ENCODE measurements at places on chromosomes 7 and 10.

DNA sequence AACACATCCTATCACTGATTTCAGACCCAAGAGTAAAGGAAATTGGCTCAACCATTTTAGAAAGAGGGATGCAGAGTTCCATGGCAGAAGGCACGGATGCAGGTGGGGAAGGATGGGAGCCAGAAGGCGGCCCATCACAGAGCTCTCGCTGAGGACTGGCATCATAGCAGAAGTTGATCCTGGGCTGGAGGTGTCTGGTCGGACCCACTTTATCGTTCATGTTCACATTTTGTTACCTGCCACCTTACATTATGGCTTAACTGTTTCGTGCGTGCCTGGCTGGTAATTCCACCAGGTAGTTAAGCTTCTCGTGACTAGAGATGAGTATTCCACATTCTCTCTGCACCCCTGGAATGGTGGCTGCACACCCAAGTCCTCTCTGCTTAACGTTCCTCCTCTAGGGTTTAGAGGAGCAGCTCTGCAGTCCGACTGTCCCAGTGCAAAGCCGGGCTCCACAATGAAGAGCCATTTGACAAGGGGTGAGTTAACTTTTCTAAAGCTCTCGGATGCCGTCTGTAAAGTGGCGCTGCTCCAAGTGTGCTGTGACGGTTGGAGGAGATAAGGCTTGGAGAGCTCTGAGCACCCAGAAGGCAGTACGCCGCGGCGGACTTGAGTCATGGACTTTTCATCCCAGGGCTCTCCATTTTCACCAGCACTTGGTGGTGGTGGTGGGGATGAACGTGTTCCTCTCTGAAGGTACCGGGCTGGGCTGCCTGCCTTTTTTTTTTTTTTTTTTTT, 157.1 kb upstream of the SHH start:
- no peak for DNase-seq

- DNase-seq, result no peak
Observed at GRCh38 chr7:80858141-80858903, 60.5 kb downstream of the SEMA3C start.

DNA sequence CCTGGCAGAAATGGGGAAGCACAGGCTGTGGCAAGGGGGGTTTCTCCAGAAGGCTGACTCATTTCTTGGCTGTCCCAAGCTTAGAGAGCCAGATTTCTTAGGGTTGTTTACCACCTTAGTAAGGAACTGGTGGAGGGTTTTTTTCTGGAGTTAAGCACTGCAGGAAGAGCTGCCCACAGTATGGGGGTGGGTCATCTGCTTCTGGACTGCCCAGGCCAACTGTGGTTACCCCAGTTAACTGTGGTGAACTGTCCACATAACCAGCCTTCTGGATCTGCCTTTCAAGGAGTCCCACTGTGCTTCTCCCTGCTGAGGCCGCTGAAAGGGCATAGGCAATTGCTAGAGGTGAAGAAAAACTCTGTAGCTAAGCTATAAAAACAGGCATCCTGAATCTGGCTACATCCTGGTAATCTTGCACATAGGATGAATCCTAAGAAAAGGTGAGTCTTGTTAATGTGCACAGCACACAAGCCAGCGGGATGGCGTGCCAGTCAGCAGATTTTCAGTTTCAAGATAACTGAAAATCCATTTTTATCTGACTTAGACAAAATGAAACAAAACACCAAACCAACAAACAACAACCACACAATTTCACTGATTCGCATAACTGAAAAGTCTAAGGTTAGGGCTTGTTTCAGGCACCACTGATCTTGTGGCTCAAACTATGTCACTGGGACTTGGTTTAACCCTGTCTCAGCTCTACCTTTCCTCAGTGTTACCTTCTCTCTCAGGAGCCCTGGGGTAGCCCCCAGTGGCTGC, 21.6 kb upstream of the TSPAN33 start:
- DNase-seq, result no peak

- DNase-seq, result no peak
Observed at GRCh38 chr7:44348851-44349781, 23.7 kb upstream of the CAMK2B start.

DNA sequence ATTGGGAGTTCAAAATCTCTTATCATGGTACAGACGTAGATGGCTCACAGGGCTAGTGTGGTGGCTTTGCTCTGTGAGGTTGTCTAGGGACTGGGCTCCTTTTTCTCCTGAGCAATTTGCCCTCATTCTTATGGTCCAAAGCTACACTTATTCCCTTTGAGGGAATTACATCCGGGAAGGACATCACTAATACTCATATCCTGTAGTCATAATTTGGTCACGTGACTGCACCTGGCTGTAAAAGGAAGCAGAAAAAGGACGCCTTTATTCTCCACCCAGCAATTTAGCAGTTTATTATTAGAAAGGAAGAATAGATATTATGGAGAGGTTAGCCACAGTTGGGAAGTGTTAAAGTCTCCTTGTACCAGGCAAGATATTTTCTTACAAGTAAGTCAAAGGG, 28.1 kb downstream of the ARID5B start:
- peak; percentile 55 for DNase-seq

DNA sequence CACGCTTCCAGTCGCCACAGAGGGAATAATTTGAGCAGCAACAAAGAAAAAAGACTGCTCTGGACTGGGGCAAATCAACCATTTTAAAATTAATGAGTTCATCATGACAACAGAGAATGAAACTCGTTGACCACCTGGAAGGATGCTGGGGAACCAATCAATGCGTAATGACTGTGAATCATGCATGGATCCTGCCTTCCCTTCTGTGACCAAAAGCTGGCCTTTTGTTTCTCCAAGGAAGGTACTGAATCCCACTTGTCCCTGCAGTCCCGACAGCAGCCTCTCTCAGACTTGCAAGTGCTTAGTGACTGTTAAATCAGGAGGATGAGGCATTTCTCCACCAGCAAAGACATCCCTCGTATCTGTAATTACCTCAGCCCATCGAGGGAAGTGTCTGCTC, 68.0 kb upstream of the TNS3 start:
- DNase-seq, result no peak

DNA sequence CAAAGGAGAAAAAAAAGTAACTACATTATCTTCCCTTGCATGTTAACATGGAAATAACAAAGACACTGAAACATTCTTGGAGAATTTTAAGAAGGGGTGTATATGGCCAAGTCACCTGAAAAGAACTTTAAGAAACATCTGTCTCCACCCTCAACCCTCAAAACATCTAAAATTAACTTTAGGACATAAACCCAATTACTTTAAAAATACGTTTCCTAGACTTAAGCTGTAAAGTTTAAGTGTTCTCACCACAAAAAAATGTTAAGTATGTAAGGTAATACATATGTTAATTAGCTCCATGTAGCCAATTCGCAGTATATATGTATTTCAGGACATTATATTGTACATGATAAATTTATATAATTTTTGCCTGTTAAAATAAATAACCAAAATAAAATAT, 71.1 kb upstream of the GLCCI1 start:
- no peak for DNase-seq

- DNase-seq, result no peak
Observed at GRCh38 chr10:15472008-15472407, 100.9 kb upstream of the FAM171A1 start.

GRCh38 chr10:1977461-1977860, 240.1 kb upstream of the ADARB2 start:
- no peak for DNase-seq

DNA sequence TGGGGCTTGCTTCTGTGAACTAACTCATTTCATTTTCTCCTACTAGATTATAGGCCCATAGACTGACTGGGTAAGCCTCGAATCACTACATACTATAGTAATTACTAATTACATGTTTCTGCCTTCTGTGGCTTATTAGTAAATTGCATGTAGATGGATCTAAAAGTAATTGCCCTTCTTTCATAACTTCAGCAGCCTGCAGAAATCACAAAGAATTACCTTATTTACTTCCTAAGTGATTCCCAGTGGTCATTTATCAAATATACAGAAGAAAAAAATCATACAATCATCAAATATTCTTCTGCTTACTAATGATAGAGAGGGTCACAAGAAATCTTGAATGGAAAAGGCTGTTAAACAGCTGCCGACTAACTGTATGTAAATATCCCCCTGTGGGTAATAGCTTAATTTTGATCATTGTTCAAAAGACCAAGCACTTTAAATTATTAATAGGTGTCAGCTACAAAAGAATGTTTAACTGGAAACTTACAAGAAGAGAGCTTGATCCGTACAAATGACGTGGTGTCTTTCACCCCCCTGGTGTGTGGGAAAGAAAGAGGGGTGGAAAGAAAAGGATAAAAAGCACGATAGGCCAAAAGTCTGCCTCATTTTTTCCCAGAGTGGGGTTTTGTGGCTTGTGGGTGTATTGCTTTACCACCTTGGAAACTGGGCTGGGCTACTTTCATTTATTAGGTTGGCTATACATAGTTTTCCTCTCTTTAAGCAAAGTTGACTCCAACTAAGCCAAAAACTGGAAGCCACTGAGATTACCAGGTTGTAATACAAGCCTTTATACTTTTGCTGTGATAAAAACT, 361.8 kb upstream of the ZMIZ1 start:
- DNase-seq, result no peak

Measured in kidney capillary endothelial cell (primary cell).